Stimulated activated CD8-positive, alpha-beta memory T cell treated with anti-CD3 and anti-CD28 coated beads, Interleukin-15, amount 100 ng/mL, for 4 hours (primary cell): ENCODE measurements at places on chromosomes 4 and X.

DNA sequence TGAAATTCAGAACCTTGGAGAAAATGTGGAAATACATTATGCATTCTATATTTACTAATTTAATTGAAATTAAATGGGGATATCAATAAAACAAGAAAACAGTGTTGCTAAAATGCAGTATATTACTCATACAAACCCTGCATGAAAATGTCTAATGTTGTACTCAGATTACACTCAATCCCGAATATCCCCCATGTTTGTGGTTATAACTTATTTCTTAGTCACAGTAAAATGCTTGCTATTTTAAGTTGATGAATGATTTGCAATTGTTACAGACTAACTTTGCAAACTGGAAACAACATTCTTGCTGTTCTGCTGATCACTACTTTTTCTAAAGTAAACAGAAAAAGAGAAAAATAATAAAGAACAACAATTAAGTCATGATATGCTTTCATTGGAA, 33.1 kb upstream of the ANXA10 start:
- no peak for DNase-seq

GRCh38 chr4:141079393-141079930, 53.8 kb downstream of the RNF150 start:
- no peak for DNase-seq

GRCh38 chr4:5635826-5636195, 72.5 kb downstream of the EVC2 start:
- DNase-seq, result no peak

DNA sequence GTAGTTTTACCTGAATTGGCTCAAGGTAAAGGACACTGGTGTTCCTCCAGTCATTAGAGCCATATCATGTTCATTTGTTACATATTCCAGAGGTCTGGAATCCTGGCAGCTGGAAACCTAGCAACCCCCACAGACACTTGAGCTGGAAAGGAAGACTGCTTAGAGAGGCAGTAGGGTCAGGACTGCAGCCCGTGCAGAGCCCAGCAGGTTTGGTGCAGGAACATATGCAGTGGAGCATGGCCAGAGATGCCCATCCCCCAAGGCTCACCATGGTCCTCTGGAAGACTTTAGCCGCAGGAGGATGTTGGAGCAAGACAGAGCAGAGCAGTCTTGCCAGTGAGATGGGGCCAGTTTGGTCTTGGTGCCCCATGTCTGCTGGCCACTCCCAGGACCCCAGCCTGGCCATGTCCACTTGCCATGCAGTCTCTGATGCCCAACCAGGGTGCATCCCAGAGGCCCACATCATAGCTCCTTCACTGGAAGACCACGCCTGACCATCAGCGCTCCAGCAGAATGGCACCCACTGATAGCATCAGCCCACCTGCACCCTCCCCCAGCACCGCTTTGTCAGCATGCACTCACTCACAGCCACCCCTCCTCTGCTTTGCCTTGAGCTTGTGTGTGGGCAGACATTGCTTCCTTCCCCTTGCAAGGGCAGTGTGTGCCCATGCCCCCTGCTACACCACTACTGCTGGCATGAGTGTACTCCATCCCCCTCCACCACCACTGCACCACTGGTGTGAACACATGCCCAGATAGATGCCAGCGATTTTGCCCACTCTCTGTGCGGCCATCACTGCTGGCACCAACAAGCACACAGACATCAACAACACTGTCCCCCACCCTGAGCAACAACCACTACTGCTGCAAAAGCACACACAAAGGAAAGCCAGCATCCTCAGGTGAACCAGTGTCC, 190.3 kb upstream of the SPOCK3 start:
- DNase-seq, result no peak

GRCh38 chr4:165667969-165668368, 205.1 kb upstream of the TLL1 start:
- no peak for DNase-seq

DNA sequence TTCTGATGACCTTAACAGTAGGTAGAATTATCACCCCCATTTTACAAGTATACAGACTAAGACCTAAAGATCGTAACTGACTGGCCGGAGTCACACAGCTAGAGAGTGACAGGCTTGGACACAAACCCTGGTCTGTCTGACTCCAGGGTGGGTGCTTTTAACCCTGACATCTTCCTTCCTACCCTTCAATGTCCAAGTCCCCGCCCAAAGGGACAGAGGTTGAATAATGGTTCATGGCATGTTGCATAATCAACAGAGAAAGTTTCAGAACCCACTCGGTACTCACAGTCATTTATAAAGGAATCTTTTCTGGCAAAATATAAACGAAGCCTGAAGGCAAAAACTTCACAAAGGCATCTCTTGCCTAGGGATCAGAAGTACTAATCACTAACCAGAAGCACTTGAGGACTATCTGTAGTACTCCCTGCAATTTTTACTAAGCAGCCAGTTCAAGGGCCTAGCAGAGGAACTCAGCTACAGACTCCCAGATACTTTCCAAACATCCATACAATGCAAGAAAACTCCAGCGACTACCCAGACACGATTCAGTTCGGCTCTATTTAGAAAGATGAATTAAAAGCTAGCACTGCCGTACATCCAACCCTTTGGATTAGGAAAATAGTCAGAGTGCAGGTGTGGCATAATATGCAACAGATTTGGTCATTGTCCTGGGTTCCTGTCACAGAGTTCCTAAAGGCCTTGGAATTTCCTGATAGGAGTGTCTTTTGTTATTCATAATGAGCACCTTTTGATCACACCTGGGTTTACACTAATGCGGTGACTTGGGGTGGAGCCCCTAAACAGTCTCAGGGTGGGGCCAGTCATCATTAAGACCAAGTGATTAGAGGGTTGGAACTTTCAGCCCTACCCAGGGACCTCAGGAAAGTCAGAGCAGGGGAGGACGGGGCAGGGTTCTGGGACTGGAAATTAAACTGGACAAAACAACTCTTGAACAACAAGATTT, 44.0 kb downstream of the RELL1 start:
- no peak for DNase-seq

GRCh38 chr4:153502584-153502983, 36.4 kb downstream of the TMEM131L start:
- DNase-seq, result no peak

GRCh38 chrX:39693298-39693697, 404.5 kb downstream of the BCOR start:
- no peak for DNase-seq

DNA sequence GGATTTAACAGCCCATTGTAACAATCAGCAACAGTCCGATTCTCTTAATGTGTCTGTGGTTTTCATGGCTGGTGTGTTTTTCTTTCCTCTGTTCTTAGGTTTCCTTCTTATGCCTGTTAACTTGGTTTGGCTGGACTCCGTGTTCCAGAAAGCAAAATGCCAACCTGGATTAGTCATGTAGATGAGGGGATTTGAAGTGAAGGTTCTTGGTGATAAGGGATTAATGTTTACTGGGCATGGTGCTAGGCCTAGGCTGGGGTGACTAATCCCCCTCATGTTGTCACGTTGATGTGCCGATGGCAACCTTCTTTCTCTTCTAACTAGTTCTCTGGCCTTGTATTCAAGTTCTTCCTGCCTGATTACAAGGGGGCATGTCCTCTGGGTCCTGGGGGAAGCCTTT, 85.9 kb downstream of the REPS2 start:
- DNase-seq, result no peak

- no peak for DNase-seq
Measured at GRCh38 chrX:135389243-135389642, 32.5 kb upstream of the SMIM10L2A start.

GRCh38 chr4:1480720-1481119, 74.5 kb upstream of the NKX1-1 start:
- no peak for DNase-seq

- no peak for DNase-seq
Measured at GRCh38 chrX:84216406-84216805, 28.4 kb upstream of the RPS6KA6 start.

GRCh38 chr4:111678479-111678878, 466.8 kb upstream of the FAM241A start:
- DNase-seq, result no peak
